CD8-positive, alpha-beta T cell (primary cell): ENCODE measurements at places on chromosomes 16 and 17. TPM values are rescaled to one million over a fixed set of nuclear protein-coding genes. Genes with fewer than 3 reads are reported as not detected.

ASGR2 gene
- total RNA-seq, result not detected

DCAKD gene
- 8.4 TPM for total RNA-seq

DNA sequence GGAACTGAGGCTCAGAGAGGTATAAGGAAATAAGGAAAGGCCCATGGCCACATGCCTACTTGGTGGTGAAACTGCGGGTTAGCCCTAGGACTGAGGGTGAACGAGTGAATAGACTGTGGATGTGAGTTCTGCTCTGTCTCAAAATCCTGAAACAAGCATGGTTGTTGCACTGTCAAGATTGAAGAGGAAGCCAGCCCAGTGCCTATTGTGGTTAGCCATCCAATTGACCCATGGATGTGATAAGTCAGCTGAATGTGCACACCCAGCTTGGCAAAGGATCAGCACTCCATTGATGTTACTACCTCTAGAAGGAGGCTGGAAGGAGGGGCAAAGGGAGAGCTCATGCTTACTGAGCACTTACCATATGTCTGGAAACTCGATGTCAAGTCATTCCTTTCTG is 4.5 kb downstream of the TMEM114 start:
- no peak for DNase-seq

- DNase-seq, result no peak
These were observed 4.6 kb downstream of the OSBPL7 start for GRCh38 chr17:47816947-47817346.

DNA sequence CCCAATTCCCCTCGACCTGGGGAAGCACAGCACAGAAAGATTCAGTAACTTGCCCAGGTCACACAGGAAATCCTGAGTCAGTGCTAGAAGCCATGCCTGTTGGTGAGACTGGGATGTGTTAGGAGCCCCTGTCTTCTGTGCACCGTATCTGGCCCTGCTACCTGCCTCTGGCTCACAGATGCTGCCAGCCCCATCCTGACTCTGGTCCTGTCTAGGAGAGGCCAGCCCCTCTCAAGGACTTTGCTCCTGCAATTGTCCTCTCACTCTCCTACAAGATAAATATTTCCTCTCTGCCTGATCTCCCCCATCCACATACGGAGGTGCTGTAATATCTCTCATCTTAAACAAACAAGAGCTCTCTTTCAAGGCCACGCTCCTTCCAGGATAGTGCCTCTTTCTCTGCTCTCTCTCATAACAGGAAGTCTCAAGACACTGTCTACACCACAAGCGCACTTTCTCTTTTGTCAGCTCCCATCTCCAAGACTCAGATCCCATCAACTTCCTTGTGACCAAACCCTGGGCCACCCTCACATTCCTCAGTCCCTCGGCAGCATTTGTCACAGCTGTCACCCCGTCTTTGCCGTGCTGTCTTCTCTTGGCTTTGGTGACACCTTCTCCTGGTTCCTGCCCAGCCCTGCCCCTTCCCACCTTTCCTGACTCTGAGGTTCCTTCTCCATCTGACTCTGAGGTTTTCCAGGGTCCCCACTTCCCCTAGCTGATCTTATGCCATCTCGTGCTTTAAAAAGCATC is 1.9 kb downstream of the SLC13A2 start:
- no peak for DNase-seq
